ENCODE measurements at places on chromosomes 16 and 17. TPM values are rescaled to one million over a fixed set of nuclear protein-coding genes. Genes with fewer than 3 reads are reported as not detected.

DNA sequence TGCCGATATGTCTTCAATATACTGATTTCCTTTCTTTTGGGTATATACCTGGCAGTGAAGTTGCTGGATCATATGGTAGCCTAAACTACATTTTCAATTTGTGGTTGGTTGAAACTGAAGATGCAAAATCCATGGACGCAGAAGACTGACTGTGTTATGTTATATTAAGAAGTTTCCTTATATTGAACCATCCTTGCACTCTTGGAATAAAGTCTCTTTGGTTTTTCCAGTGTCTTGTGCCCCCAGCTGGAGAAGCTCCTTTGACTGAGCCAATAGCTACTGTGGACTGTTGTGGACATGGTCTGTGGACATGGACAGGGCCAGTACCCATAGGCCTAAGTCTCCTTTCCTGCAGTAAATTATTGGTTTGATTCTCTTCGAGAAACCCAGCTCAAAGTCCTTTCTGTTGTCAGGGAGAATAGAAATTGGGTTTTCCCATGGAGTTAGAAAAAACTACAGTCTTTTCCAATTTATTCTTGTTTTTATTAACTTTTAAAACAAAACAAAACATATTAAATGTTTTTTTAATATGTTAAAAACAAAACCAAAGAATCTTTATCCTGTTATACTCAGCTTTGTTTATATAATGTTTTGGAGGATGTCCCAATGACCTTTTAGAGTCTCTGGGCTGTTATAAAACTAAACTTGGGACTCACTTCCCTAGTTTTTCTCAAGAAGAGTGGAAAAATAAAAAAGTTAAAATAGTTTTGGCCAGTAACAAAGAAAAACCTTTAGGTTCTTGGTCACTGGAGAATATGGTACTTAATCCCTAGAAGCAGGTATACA, 15.2 kb upstream of the IL34 start:
- no peak overlapping the region for H3K27ac ChIP-seq
- H3K4me3 ChIP-seq, result no peak overlapping the region
- peaks cover 22% of the 10 kb centered on the region for H3K27me3 ChIP-seq

DNA sequence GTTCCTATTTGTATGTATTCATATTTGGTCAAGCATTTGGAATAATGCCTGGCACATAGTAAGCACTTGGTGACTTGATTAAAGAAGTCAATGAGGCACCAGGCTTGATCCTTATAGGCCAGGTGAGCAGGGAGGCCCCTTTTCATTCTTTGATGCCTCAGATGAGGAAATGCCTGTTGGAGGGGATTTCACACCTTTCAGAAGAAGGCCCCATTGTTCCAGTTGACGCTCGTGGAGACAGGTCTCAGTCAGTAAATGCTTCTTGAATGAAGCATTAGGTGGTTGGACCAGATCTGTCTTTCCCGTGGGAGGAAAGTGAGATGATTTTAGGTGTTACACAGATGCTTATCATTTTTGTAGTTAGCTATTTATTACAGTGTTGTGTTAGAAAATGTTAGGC, 13.0 kb downstream of the LCMT1 start:
- H3K36me3 ChIP-seq, result peaks cover 3% of the 10 kb centered on the region
- no peak overlapping the region for H3K27ac ChIP-seq
- H3K4me1 ChIP-seq, result peaks cover 38% of the 10 kb centered on the region
- H3K27me3 ChIP-seq, result no peaks in the 10 kb centered on the region
- no peak for DNase-seq

DNA sequence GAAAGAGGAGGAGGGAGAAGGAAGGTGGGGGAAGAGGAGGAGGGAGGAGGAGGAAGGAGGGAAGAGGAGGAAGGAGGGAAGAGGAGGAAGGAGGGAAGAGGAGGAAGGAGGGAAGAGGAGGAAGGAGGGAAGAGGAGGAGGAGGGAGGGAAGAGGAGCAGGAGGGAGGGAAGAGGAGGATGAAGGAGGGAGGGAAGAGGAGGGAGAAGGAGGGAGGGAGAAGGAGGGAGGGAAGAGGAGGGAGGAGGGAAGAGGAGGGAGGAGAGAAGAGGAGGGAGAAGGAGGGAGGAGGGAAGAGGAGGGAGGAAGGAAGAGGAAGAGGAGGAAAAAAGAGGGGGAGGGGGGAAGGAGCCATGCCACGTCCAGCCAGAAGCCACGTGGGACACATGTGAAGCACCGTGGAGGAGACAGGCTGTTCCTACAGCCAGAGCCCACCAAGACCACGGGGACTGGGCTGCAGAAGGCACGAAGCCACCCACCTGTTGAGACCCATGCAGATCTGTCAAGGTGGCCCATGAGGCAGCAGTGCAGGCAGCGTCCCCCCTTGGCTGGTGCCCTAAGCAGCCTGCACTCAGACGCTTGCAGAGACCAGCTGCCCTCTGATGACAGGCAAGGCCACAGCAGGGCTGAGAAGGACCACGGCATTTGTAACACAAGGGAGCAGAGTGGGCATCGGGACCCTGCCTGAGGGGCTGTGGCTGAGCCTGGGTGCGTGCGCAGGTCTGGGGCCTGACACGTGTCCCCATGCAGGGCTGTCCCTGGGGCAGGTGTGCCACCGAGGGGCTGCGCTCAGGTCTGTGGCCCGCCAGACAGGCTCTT, 10.3 kb downstream of the NDUFAF8 start:
- no peaks in the 10 kb centered on the region for H3K27me3 ChIP-seq
- peaks cover 17% of the 10 kb centered on the region for H3K4me1 ChIP-seq
- H3K36me3 ChIP-seq, result no peaks in the 10 kb centered on the region
- no peak overlapping the region for H3K27ac ChIP-seq

GRCh38 chr16:67888331-67888730, 3.6 kb downstream of the NRN1L start:
- no peaks in the 10 kb centered on the region for H3K36me3 ChIP-seq
- peaks cover 6% of the 10 kb centered on the region for H3K4me1 ChIP-seq
- no peak for DNase-seq
- no peak overlapping the region for H3K4me3 ChIP-seq
- no peaks in the 10 kb centered on the region for H3K27me3 ChIP-seq

DNA sequence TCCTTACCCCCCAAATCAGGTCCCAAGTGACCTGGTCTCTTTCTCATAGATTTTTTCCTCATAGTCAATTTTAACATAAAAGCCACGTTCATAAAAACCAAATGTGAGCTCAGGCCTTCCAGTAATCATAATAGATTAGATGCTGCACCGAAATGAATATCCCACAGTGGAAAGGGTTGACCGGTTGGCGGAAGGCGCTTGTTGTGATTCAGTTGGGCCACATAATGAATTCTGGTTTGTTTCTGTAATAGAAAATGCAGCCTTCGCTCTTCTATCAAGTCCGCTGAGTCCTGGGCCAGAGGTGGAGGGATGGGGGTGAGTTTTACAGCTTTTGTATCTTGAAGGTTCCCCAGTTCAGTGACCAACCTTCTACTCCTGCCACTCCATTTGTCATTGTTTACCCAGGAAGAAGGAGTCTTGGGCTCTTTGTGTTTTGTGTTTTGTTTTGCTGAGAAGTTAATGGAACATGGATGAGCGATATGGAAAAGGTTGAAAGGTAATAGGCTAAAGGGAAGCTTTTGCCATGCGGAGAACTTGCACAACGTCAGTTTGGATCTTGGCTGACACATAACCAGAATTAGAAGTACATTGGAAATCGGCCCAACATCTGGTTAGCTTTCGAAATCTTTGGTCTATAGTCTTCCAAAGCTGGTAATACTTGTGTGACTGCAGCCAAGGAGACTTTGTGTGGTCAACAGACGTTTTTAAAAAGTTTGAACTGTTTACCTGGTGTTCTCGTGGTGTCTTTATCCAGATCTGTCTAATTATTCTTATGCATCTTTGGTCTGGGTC, 89.5 kb downstream of the CLEC16A start:
- H3K4me1 ChIP-seq, result peaks cover 23% of the 10 kb centered on the region
- H3K4me3 ChIP-seq, result no peak overlapping the region
- peak overlapping the region; percentile 21 for H3K27ac ChIP-seq
- no peaks in the 10 kb centered on the region for H3K27me3 ChIP-seq

DNA sequence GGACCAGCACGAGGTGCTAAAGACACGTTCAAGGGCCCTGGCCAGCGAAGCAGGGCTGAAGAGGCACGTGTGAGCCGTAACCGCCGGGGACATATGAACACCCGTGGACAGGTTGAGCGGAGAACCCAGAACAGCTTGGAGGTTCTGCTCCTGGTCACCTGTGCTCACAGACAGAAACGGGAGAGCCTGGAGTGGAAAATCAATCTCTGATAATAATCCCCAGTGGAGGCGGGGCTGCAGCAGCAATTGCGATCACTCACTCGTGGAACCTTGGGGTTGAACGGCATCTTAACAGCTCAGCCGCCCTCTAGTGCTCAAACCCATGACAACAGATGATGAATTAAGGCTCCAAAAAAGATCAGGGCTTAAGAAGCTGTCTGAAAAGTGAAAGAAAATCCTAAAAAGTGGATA, 25.6 kb downstream of the WIPI1 start:
- H3K4me1 ChIP-seq, result peaks cover 16% of the 10 kb centered on the region
- peaks cover 11% of the 10 kb centered on the region for H3K36me3 ChIP-seq
- no peak overlapping the region for H3K4me3 ChIP-seq
- no peak for DNase-seq

DNA sequence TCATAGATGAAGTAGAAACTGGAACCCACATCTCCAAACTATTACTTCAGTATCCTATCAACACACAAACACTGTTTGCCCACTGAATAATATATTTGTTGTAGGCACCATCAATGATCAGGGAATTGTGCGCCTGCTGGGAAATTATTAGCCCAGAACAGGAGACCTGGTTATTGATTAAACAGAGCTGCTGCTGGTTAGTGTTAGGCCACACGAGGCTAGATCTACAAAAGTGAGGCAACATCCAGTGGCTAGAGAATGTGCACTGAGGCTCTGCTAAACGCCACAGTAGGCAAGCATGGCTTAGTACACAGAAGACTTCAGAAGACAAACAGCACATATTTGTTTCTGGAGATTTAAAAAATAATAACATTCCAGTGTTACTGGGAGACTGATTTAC, 11.0 kb downstream of the ABHD15 start:
- H3K36me3 ChIP-seq, result no peaks in the 10 kb centered on the region
- peaks cover 15% of the 10 kb centered on the region for H3K4me1 ChIP-seq
- no peak for DNase-seq

DNA sequence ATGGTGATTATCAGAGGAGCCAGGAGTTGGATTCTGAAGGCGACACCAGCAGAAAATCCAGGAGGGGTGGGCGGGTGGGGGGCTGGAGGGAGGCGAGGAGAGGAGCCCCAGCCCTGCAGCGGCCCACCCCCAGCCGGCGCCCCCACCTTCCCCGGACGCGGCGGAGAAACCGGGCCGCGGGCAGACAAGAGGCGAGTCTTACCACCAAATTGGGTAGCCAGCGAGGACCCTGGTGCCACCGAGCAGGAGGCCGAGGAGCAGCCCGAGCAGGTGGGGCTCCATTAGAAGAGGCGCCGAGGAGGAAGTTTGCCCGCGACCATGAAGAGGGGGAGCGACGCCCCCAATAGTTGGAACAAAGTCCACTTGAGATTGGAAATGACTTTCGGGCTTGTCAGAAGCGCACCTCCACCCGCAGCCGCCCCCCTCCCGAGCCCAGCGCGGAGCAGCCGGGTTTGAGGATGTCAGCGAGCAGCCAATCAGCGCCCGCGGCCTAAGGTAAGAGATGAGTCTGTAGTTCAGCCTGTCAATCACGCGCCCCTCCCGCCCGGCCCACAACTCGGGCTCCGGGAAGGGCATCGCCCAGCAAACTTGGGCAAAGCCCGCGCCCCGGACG, at the start of gene WNT3:
Gene WNT3, minus strand, starts transcription at position 377 of the 613 bp plus-strand sequence. Its CDS starts 95 bp downstream, at position 282.
- H3K27me3 ChIP-seq, result peaks cover 49% of the 10 kb centered on the region
- peak within 1 kb of the TSS; percentile 67 for H3K4me3 ChIP-seq
- peak; percentile 72 for DNase-seq
- no peak within 1 kb of the TSS for H3K27ac ChIP-seq
- H3K36me3 ChIP-seq, result no peaks in the 10 kb centered on the region
- H3K4me1 ChIP-seq, result no peaks in the 10 kb centered on the region

DNA sequence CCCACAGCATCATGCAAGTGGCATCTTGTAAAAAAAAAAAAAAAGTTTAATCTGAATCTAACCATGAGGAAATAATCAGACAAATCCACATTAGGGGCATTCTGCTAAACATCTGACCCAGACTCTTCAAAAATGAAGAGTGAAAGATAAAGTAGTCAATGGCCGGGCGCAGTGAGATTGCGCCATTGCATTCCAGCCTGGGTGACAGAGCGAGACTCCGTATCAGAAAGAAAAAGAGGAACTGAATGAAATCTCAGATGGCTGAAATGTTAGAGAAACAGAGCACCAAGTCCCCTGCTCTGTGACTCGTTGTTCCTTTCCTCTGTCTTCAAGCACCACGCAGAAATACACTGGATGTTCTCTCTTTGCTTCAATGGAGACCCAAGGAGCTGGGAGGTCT, 12.7 kb upstream of the RNF135 start:
- H3K4me3 ChIP-seq, result no peak overlapping the region
- H3K4me1 ChIP-seq, result no peaks in the 10 kb centered on the region
- H3K27me3 ChIP-seq, result peaks cover 13% of the 10 kb centered on the region

DNA sequence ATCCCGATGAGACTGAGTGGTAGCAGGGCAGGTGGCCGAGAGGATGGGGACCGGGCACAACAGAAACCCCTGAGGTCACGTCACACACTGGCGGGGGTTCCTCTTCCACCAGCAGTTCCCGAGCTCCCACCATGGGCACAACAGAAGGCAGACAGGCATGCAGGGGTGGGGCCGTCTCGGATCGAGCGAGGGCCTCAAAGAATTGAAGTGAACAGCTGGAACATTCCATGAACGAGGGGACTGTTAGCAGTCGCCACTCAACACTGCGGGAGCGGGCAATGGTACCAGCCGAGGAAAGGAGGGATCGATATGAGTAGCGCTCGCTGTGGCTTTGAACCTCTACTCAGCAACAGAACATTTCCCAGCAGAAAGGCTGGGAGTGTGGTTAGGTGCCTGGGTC, 5.3 kb downstream of the CEP131 start:
- DNase-seq, result no peak
- H3K36me3 ChIP-seq, result no peaks in the 10 kb centered on the region
- no peaks in the 10 kb centered on the region for H3K4me1 ChIP-seq

DNA sequence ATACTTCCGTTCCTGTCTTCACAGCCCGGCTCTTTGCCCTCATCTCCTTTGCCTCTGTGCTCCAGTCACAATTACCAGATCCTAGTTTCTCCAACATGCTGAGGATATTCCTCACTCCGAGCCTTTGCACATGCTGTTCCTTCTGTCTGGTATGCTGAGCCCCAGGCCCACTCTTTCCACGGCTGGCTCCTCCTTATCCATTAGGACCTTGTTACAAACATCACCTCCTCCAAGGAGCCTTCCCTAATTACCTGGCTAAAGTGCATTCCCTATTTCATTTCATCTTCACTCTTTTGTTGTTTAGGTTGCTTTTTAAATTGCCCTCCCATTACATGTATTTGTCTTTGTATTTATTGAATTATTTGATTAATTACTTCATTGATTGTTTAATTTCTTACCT, 14.9 kb upstream of the ADGRG1 start:
- peaks cover 48% of the 10 kb centered on the region for H3K4me1 ChIP-seq
- H3K36me3 ChIP-seq, result no peaks in the 10 kb centered on the region
- peak; percentile 8 for DNase-seq
- no peaks in the 10 kb centered on the region for H3K27me3 ChIP-seq

Gene DLX4
- 0.71 TPM for total RNA-seq

Gene DRG2
- 49.9 TPM for total RNA-seq

Gene CD300C
- 5.8 TPM for total RNA-seq

Gene LPO
- total RNA-seq, result not detected

Gene KCTD19
- 0.67 TPM for total RNA-seq

Gene PRR35
- 0.12 TPM for total RNA-seq

Gene CD300E
- not detected for total RNA-seq

Gene CCDC92B
- not detected for total RNA-seq

Gene OR1A1
- not detected for total RNA-seq

Gene SHISA9
- not detected for total RNA-seq
